ENCODE measurements at places on chromosomes 4 and X.

DNA sequence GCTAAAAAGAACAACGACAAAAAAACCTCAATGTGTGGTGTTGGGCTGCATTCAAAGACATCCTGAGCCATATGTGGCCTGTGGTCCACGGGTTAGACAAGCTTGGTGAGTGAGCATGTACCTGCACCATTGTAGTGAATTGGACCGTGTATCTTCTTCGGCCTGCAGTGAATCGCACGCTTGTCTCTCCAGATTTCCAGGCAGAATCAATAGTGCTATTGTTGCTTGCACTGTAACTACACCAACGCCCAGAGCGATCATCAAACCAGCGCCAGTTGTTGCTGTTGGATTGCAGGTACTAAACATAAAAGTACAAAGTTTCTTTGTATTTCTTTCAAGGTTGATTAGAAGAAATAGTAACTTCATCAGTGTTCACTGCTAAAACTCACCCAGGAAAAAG lies 101.6 kb downstream of the HUWE1 start:
- DNase-seq: no peak

GRCh38 chr4:180058691-180059215 lies 2184.4 kb upstream of the TENM3 start:
- DNase-seq: no peak

DNA sequence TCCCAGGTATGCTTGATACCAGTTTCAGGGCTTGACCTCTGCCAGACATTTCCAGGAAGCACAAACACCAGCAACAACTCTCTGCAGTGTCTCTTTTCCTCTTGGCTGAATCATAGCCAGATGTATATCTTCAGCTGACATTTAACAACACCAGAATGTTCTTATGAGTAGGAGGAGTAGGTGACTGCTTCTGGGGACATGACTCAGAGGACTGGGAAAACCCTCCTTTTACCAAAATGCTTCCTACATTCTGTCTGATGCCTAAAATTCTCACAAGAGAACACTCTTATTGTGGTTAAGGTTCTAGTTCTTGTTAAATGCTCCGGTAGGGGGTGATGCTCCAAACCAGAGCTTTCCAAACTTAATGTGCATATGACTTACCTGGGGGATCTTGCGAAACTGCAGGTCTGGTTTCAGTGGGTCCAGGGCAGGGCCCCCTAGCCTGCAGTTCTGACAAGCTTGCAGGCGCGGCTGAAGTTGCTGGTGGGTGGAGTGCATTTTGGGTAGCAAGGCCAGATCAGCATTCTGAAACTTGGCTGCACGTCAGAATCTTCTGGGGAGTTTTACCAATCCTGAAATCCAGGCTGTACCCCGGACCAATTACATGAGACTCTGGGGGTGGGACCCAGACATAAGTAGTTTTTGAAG lies 329.3 kb upstream of the RPS6KA3 start:
- DNase-seq: peak; percentile 50

DNA sequence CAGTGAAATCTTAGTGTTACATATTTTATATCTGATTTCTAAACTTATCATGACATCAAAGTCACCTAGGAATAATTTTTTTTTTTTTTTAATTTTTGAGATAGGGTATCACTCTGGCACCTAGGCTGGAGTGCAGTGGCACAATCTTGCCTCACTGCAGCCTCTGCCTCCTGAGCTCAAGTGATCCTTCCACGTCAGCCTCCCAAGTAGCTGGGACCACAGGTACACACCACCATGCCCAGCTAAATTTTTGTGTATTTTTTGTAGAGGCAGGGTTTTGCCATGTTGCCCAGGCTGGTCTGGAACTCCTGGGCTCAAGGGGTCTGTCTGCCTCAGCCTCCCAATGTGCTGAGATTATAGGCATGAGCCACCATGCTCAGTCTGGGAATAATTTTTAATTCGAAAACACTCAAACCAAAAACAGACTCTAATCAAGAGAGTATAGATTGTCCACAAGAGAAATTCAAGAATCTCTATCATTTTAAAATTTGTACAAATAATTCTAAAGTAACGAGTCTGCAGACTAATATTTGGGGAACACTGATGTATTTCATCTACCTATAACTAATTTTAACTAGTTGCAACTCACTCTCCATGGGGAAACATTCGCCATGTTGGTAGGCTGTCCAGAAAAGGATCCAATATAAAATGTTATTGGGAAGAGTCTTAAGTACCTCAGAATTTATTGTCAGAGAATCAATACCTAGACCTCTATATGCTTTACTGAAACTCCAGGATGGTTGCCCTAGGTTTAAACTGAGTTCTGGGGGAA lies 3.4 kb downstream of the SLC7A11 start:
- no peak for DNase-seq

DNA sequence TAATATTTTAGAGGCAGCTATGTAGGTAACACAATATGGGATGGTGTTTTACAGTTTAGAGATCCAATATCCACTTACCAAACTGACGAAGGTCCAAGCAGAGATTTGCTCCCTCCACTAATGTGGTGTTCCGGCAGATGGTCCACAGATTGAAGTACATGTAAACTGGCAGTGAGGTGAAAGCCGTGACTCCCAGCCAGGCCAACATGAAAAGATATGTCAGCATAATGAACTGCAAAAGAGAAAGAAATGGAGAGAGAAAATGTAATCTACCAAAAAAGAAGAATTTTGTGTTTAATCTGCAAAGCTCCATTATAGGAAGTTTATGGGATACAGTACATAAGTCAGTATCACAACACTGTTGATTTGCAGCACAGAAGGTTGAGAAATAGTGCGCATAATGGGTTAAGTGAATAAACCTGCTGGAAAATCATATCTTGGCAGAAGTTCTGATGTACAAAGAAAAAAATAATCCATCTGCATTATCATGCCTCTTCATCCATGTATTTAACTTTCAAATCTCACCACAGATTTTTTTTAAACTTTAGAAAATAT lies 160.2 kb downstream of the GPM6A start:
- no peak for DNase-seq

- DNase-seq: no peak
These were observed 35.6 kb upstream of the SFRP2 start for GRCh38 chr4:153824501-153824900.

GRCh38 chr4:67680581-67681222 lies 20.3 kb downstream of the UBA6 start:
- no peak for DNase-seq

DNA sequence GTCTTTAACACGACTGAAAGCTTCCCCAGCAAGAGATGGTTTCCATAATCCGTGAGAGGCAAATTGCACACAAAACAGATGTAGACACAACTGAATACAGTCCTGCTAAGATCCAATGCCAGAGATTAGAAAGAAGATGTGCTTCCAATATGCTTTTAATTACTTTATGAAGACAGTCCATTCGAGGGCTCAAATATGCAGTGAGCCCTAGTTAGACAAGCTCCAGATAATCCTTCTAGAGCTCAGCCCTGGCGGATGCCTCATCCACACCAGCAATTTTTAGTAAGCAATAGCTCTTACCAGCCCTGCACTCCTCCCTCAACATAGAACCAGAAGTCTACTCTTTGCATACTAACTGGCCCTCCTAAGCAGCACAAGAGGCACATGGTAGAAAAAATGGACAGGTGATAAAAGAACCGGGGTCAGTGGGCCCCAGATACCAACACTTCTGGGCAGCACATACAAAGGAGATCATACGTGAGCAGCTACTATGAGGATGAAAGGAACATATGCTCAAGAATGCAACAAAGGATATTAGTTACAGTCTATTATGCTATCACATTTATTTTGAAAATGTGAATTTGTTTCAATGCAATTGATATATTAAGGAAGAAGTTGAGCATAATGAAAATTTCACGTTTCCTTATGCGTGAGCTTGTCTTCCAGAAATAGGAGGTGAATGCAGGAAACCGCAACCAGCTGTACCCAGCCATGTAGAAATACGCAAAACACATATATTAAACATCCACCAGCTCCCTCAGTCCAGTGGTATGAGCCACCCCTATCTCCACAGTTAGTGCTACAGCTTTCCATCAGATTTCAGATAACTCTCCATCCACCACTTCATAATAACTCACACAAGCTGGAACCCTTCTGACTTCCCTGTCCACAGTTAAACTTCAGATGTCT lies 34.3 kb downstream of the GPC4 start:
- DNase-seq: no peak

DNA sequence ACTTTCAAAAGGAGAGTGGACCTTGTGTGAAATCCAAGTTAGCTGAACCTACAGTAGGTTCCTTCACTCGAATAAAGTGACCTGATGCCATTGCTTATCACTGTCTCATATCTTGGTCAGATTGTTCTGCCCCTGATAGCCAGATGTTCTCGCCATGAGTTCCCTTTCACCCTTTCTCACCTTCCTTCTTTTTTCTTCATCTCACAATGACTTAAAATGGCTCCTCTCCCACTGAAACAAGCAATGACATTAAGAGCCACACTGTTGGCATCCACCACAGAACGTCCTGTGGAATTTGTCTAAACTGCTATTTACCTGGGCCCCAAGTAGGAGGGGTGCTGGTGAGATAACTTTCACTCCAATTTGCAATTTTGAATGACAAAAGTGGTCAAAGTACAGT lies 227.6 kb upstream of the PPP1R2C start:
- DNase-seq: no peak

- peak; percentile 32 for DNase-seq
These were observed at the start of gene ASB9 for GRCh38 chrX:15269618-15270521. ASB9 (minus strand) TSS chrX:15270083; CDS start chrX:15269874, 209 bp downstream.

DNA sequence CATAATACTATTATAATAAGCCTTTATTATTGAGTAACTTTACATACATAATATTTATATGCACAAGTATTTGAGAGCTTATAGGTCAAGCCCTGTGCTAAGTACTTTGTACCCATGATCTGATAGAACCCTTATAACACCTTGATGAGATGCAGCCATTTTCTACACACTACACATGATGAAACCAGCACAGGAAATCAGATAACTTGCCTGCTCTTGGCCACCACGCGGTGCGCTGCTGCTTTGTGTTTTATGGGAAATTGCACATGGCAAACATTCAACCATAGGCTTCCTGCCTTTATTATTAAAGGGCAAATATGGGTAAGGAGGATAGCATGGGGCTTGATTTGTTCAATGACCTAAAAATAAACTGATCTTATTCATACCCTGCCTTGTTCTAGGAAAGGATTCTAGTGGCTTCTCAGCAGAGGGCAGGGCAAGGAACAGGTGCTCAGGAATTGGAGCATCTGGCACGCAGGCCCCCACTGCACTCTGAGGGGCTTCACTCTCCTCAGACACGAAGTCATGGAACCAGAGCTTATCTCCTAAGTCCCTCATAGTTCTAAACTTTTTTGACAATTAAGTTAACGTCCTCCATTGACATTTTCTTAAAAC lies 31.6 kb upstream of the NAP1L5 start:
- no peak for DNase-seq

DNA sequence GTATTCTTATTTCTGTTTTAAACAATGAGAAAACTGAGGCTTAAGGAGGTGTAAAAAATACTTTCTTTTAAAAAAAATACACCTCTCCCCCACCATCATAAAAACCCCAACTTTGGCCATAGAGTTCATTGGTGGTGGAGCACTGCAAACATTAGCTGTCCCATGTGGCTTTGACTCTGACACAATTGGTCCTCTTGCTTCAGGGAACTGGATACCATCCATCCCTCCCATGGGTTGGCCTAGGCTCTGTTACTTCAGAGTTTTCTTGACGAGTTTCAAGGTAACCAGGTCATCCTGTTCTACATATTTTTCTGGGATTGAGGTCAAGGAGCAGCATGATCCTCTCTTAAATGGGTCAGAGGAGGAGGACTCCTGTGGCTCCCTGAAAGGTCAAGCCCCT lies 50.5 kb downstream of the TMEM164 start:
- DNase-seq: no peak

DNA sequence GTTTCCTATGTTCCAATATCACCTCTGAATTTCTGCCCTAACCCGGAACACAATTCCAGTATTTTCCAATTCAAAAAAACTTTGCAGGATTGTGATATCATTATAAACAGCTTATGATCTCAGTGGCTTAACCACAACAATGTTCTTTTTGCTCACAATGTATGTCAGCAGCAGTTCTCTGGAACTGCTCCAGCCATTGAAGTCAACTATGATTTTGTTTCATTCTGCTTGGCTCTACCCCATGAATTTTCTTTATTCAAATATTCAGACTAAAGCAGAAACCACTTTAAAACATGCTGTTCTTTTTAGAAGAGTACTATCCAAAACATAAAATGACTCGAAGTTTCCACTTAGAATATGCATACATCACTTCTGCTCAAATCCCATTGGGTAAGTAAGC lies 1611.1 kb downstream of the ARAP2 start:
- DNase-seq: no peak

DNA sequence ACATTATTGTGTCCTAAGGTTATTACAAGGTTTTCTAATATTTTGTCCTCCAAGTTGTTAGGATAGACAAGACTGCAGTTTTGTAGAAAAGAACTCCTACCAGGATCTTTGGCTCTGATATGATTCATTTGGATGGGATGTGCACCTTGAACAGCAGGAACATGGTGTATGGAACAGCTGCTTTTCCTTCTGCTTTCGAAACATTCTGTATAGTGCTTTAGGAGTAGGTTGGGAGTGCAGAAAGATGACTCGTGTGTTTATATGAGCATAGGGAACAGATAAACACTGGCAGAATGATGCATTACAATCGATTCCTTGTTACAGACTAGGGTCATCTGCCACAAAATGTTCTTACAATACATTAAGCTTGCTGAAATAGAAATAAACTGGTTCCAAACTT lies 790.1 kb downstream of the DMD start:
- DNase-seq: no peak

DNA sequence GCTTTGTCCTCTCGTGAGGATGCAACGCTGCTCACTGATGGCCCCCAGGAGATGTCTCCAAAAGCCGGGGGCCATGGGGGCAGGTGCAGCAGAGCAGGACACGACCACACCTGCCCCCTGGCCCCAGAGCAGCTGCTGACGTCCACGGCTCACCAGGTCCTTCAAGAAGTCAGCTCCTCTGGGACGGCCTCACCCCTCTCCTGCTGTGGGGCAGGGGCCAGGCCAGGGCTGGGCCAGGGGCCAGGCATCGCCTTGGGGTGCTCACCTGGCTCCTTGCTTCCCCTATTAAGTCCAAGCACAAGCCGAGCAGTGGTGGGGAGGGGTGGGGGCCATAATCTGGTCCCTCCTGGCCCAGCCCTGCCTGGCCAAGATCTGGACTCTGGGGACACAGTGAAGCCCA lies 28.6 kb upstream of the MXD4 start:
- peak; percentile 30 for DNase-seq

GRCh38 chrX:51461053-51462044 lies 35.0 kb downstream of the NUDT11 start:
- no peak for DNase-seq

GRCh38 chrX:69093960-69094871 lies 71.0 kb downstream of the PJA1 start:
- DNase-seq: peak; percentile 40

DNA sequence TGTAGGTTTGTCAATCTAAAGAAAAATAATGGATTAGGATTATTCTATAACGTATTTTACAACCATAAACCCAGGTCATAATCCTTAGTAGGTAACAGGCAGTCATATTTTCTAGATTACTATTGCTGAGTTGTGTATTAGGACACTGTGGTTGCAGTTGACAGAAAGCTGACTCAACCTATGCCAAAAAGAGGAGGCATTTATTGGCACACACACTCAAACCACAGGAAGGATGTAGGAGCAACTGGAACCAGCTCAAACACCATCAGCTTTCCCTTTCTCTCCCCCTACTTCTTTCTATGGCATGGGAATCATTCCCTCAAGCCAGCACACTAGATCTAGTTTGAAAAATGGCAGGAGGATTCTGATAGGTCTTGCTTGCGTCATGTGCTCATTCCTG lies 136.4 kb upstream of the FAM9C start:
- no peak for DNase-seq

GRCh38 chr4:60923075-60923474 lies 277.1 kb upstream of the ADGRL3 start:
- DNase-seq: no peak

- DNase-seq: no peak
These were observed 47.5 kb upstream of the GALNT7 start for GRCh38 chr4:173121076-173121561.

- no peak for DNase-seq
These were observed 13.8 kb downstream of the RNF4 start for GRCh38 chr4:2482693-2483092.
